IPS DF 6.9 (cell line): ENCODE measurements at places on chromosomes 6 and 20.

DNA sequence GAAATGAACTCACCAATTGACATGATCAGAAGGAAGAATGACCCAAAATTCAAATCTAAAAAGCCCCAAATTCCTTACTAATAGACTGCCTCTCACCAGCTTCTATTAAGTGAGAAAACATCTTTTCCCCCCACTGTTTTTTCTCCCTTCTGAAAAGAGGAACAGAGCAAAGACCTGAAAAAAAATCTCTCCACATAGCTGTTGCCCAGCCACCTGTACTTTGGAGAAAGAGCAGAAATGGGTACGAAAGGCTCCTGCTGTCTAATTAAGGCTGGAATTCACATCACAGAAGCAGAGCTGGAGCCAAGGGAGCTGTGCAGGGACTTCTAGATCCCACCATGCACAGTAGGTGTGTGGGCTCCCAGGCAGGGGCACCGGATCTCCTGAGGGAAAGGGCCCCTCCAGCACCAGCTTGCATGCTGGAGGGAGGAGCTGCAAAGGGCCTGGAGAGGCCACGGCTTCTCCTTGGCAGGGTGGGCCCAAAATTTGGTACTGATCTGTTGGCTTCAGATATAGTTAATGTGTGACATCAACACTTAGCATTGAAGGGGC lies 73.2 kb upstream of the DUSP22 start:
- DNase-seq = no peak

- no peak for DNase-seq
These were observed 5.1 kb downstream of the RREB1 start for GRCh38 chr6:7112741-7113313.

GRCh38 chr6:150767571-150768018 lies 97.9 kb upstream of the MTHFD1L start:
- no peak for DNase-seq

DNA sequence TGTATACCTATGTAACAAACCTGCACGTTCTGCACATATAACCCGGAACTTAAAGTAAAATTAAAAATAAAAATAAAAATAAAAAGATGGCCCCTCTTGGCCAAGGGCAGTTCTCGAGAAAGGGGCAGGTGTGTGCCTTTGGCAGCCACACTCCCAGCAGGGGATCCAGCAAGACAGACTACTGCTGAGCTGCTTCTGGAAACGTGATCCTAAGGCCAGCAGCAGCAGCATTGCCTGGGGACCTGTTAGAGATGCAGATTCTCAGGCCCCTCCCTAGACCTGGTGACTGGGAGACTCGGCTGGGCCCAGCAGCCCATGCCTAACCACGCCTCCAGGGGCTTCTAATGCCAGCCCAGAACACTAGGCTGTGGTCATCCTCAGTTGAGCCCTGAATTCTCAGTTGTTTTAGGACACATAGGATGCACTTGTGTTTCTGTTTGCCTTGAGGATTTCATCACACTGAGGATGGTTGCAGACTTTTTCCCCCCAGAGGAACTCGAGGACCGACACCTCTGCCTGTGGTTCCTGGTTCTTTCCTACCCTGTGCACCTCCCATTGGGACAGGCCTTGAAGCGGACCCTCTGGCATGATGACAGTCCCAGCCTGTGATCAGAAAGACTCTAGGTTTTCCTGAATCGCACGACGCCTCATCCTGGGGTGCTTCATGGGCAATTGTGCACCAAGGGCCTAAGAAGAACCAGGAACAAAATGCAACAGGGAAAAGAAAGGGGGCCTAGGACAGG lies 105.9 kb downstream of the TOX2 start:
- peak; percentile 20 for DNase-seq

DNA sequence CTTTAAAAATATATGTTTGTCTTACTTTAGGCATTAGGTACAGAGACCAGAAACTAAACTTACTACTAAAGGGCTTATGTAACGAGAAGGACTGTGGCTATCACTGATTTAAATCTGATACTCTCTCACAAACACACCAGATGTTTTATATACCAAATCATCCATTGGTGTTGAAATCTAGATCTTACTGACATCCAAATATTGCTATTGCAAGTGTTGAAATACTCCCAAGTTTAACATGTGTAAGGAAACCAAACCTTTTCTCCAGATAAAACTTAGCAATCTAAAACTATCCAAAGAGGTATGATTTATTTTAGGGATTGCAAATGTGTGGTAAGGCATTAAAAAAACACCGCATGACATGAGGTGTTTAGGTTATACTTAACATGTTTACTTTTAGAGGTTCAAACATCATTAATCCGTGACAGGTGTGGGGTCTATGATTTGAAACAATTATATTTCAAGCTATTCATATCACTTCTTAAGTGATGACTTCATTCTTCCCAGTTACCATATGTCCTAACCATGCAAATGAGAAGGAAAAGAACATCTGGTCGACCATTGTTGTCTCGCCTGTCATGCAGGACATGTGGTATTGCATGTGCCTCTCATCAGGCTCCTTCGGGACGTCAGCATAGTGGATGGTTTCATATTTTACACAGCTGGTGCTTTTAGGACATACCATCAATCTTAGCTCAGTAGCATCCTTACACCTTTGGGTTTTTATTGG lies 168.3 kb upstream of the SPACA1 start:
- DNase-seq = no peak

- DNase-seq = no peak
These were observed 54.0 kb downstream of the PSMG4 start for GRCh38 chr6:3312604-3313231.

DNA sequence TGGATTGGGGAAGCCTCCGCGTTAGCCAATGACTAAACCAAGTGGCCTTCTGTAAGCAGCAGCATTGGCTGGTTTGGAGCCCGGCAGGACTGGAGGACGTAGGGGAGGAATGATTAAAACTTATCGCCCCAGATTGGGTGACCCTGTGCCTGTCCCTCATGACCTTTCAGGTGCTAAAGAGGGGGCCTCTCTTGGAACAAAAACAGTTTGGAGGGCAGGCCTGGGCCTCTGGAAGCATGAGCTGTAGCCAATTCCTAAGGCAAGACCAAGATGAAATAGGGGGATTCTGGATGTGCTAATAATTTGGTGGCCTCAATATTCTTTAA lies 1.4 kb downstream of the GMPR start:
- DNase-seq = no peak

- DNase-seq = no peak
These were observed 89.6 kb downstream of the CEBPB start for GRCh38 chr20:50279988-50280850.

DNA sequence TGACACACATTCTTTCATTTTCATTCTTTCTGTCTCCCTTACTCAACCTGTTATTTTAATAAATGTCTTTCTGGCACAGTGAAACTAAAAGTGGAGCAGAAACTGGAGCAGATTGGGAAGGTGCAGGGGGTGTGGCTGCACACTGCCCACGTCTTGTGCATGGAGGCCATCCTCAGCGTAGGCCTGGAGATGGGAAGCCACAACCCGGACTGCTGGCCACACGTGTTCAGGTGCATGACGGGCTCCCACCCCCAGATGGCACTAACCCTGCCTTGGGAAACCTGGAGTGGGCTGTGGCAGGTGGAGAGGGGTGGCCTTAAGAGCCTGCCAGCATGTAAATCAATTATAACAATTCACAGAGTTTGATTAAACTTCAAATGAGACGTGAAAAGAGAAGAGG lies 71.4 kb upstream of the PBOV1 start:
- DNase-seq = no peak

DNA sequence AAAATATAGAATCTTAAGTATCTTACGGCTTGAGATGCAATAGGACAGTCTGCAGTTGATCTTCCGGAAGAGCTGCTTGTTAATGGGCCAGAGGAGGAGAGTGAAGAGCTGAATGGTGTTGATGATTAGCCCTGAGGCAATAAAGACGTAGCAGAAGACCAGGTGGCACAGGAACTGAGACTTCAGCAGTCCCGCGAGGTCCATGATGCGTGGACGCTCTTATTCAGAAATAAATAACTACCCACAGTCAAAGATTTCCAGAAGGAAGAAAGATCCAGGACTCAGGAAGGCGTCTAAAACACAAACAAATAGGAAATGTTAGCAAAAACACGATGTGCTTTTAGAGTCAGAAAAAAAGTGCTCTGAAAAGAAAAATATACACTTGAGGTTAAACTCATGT lies 41.9 kb downstream of the AGPAT4 start:
- DNase-seq = no peak

GRCh38 chr20:16692442-16692841 lies 37.4 kb upstream of the SNRPB2 start:
- DNase-seq = no peak

GRCh38 chr6:96301023-96301422 lies 220.6 kb upstream of the UFL1 start:
- DNase-seq = no peak

- no peak for DNase-seq
These were observed 148.4 kb upstream of the FBXL4 start for GRCh38 chr6:99096170-99096569.

- no peak for DNase-seq
These were observed 13.2 kb upstream of the TFB1M start for GRCh38 chr6:155327326-155328073.

DNA sequence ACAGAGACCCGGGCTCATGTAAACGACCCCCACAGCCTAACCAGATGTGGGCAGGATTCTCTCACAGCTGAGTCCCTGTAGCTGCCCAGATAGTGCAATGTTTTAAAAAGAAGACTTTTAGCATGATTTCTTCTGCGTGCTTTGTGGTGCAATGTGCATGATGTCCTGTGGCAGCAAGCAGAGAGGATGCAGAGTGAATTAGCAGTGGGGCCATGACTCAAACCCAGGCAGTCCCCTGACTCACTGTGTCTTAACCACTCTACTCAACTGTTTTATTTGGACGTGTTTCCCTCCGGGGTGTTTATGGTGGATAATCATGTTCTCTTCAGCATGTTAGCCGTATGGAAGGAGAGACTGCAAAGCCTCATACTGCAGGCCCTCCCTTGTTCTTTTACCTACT lies 247.9 kb downstream of the SLC24A3 start:
- DNase-seq = no peak

DNA sequence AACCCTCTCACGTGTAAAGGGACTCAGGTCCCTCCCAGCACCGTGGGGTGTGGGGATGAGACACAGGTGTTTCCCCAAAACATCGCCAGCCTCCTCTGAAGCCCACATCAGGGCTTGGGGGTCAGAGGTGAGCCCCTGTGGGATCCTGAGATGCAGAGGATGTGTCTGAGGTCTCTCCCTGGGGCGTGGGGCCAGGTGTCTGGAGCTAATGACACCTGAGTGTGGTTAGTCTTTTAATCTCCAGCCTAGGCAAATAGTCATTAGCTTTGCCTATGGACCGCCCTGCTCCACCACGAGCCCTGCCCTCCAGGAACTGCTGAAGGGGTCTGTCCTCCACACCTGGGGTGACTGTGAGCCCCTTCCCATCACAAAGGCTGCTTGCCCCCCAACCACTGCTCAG lies 1.7 kb downstream of the SRMS start:
- DNase-seq = no peak

DNA sequence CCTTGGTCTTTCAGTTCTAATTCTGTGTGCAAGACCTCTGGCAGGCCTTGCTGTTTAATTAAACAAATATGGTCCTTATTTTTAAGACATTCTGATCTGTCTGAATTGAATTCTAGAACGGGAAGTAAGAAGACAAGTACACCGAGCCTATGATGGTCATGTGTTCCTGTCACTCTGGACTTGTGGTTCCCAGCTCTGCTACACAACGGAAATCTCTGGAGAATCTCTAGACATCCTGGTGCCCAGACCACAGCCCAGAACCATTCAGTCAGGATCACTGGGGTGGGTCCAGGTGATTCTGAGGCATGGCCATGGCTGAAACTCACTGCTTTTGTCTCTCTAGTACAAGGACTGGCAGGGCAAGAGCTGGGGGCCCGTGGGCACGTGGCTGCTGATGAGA lies 15.9 kb upstream of the KCNK16 start:
- DNase-seq = no peak

- DNase-seq = no peak
These were observed 235.2 kb downstream of the SOX4 start for GRCh38 chr6:21828704-21829103.

GRCh38 chr20:50107796-50108331 lies 5.1 kb downstream of the UBE2V1 start:
- no peak for DNase-seq

- no peak for DNase-seq
These were observed 4.6 kb downstream of the ADIG start for GRCh38 chr20:38585404-38586180.

GRCh38 chr6:157020398-157020797 lies 243.2 kb downstream of the ARID1B start:
- no peak for DNase-seq

- no peak for DNase-seq
These were observed 517.5 kb downstream of the TFAP2B start for GRCh38 chr6:51336185-51336584.

GRCh38 chr6:5122504-5123112 lies 37.5 kb downstream of the PPP1R3G start:
- no peak for DNase-seq

DNA sequence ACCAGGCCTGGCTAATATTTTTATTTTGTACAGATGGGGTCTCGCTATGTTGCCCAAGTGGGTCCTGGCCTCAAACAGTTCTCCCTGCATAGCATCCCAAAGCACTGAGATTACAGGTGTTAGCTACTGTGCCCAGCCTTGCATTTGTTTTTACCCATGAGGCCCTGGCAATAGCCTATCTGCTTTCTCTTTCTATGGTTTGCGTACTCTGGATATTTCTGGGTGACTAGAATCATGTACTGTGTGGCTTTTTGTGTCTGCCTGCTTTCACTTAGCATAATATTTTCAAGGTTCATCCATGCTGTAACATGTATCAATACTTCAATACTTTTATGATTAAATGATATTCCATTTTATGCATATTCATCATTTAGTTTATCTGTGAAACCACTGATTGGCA lies 451.7 kb downstream of the GRIK2 start:
- no peak for DNase-seq

- DNase-seq = no peak
These were observed 93.7 kb downstream of the CDS2 start for GRCh38 chr20:5220321-5221060.

- no peak for DNase-seq
These were observed 49.8 kb downstream of the MAP3K7 start for GRCh38 chr6:90537027-90537426.

DNA sequence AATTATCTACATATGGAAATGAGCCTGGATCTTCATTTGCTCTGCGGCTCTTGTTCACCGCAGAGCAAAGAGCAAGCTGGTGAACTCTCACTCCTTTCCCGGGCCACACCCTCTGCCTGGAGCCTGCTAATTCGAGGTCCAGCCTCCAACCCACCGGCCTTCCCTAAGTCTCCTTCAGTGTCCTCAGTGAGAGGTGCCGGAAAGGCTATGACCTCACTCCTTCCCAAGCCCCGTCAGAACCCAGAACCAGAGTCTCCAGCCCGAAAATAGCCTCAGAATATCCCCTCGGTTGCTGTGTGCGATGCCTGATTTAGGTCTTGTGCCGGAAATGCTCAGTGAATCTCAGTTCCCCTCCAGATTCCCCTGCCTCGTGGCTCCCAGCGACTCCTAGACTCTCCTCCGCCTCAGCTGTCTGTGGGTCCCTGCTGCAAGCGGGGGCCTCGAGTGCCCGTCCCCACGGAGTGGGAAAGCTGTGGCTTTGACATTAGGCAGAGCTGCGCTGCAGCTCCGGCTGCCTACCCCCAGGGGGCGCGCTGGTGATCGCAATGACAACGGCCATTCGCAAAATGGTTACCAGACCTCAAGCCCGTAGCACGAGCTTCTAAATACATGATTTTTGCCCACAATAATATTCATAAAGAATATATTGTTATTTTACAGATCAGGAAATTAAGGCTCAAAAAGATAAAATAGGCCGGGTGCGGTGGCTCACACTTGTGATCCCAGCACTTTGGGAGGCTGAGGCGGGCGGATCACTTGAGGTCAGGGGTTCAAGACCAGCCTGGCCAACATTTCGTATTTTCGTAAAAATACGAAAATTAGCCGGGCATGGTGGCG lies 4.1 kb upstream of the BNIP5 start:
- no peak for DNase-seq

- no peak for DNase-seq
These were observed 61.3 kb upstream of the HEY2 start for GRCh38 chr6:125688138-125688537.
